NCI-H1105 (cell line): ENCODE measurements at places on chromosomes 5 and 9.
A peak's percentile ranks its signal among the peaks of the same experiment; 100 is the strongest.

- no peak for DNase-seq
Observed at GRCh38 chr5:9951865-9952516, 297.7 kb downstream of the ATPSCKMT start.

GRCh38 chr5:105688227-105688792, 1982.4 kb downstream of the EFNA5 start:
- DNase-seq = no peak

DNA sequence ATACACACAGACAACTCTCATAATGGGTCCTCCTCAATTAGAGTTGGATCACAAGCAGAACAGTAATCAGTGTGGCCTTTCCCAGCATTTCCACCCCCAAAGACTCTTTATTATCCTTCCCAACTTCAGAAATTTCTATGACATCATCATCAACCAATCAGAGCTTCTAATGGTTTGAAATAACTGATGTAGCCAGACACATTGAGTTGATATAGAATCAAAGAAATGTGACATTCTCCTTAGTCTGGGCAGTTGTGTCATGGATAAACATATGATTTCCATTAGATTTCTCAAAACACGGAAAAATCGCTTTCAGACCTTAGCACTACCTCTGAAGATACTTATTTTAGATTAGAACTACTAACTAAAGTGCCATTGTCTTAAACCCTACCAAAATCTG, 75.7 kb upstream of the NFIB start:
- no peak for DNase-seq

DNA sequence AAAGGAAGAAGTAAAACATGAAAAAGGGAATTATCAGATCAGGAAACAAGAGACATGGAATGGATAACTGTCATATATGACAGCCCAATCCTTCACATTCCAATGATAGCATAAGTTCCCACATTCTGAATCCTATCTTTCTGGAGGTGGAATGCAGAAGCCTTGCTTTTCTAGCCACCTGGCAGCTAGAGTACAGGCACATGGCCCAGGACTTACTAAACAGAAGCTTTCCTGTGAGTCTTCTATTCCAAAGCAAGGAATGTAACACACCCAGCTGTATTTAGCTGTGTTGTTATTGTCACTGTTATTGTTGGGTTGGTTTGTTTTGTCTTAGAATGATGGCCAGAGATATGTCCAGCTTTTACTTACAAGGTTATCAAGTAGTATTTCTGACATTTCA, 780.5 kb upstream of the ZNF608 start:
- no peak for DNase-seq

- DNase-seq = no peak
Observed at GRCh38 chr5:93724791-93725190, 16.6 kb downstream of the POU5F2 start.

DNA sequence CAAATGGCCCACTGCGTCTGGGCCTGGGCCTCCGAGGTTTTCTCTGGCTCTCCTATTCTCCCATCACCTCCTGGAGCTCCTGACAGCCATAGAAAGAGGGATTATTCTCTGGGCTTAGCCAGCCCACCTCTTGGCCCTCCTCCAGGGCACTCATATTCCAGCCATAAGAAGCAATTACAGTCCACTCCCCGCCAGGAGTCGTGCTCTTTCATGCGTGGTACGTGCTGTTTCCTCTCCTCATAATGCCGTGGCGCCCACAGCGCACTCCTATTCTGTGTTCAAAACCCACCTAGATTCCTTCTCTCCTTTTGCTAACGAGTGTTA, 240.8 kb upstream of the ZNF462 start:
- DNase-seq = peak; percentile 38

DNA sequence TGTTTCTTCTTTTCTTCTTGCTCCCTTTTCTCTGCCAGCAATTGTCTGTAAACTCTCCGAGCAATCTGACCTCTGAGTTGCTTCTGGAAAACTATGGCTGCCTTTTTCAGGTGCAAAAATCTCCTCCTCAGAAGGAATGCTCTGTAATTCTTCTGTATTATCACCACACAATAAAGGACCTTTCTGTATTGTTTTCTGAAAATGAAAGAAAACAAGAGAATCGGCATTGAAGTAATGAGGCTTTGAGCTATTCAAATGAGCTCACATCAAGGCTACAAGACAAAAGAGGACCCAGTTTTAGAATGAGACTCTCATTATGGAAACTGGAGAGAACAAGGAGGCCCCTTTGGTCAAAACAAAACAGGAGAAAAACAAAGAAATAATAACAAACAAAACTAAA, 86.2 kb upstream of the RETREG1 start:
- no peak for DNase-seq

DNA sequence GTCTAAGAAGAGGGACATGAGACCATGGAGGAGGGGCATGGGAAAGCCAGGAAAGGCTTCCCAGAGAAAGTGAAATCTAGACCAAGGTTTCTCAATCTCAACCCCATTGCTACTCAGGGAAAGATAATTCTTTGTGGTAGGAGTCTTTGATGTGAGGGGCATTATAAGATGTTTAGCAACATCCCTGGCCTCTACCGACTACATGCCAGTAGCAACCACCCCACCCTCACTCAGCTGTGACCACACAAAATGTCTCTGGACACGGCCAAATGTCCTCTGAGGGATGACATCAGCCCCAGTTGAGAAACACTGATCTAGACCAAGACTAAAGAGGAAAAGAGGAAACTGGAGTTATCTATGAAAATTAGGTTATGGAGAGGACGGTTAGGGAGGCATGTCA, 298.5 kb upstream of the KIF2A start:
- no peak for DNase-seq

GRCh38 chr5:1111727-1112289, at the start of gene SLC12A7:
Gene SLC12A7, minus strand, starts transcription at chr5:1112063. Its CDS starts 72 bp downstream, at chr5:1111991.
- DNase-seq = peak; percentile 38

DNA sequence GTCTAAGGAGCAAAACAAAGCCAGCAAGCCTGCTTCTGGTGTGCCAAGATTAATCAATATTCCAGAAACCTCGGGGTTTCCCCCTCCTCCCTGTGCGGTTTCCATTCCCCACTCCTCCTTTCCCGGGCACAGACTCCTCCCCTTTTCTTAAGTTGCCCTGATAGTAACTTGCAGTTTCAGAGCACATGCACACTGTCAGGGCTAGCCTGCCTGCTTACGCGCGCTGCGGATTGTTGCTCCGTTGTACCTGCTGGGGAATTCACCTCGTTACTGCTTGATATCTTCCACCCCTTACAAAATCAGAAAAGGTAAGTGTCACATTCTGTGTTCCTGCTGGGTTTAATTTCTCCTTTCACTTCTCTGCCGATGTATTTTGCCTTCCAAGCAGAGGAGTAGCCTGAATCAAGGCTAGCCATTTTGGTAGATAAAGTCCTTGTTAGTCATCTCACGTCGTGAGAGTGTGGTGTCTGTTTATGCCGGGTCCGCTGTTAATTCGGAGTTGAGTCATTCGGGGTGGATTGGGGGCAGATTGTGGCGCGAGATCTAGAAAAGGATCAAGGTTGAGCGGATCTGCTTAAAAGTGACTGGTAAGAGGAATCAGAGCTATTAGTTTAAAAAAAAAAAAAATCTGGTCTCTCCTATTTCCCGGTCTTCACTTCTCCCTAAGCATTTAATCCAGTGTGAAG, at the start of gene SLC1A3:
SLC1A3 (plus strand) TSS at position 179 of the 686 bp plus-strand sequence. CDS start 1,818 bp downstream, outside the sequence.
- DNase-seq = no peak

GRCh38 chr9:114830546-114830945, 24.7 kb upstream of the TNFSF15 start:
- no peak for DNase-seq
